ENCODE measurements at places on chromosomes 4 and X. TPM values are rescaled to one million over a fixed set of nuclear protein-coding genes. Genes with fewer than 3 reads are reported as not detected.
A peak's percentile ranks its signal among the peaks of the same experiment; 100 is the strongest.

DNA sequence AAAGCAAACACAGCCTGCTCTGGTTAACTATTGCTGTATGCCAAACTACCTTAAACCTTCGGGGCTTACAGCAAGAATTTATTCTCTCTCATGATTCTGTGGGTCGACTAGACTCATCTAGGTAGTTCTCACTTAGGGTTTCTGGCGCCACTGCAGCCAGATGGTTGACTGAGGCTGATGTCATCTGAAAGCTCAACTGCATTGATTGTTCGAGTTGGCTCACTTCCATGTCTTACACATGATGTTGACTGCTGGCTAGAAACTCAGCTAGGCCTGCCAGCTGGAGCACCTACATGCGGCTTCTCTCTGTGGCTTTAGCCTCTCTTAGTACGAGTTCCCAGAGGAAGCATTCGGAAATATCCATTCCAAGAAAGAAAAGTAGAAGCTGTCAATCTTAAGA, 103.2 kb downstream of the SRPX start:
- DNase-seq, result no peak

DNA sequence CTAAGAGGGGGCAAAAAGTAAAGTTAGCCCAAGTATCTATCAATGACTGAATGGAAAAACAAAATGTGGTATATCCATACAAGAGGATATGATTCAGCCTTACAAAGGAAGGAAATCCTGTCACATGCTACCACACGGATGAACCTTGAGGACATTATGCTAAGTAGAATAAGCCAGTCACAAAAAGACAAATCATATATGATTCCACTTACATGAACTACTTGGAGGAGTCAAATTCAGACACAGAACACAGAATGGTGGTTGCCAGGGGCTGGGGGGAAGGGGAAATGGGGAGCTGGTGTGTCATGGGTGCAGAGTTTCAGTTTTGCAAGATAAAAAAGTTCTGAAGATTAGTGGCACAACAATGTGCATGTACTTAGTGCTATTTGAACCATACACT, 101.8 kb downstream of the SH3KBP1 start:
- no peak for DNase-seq

DNA sequence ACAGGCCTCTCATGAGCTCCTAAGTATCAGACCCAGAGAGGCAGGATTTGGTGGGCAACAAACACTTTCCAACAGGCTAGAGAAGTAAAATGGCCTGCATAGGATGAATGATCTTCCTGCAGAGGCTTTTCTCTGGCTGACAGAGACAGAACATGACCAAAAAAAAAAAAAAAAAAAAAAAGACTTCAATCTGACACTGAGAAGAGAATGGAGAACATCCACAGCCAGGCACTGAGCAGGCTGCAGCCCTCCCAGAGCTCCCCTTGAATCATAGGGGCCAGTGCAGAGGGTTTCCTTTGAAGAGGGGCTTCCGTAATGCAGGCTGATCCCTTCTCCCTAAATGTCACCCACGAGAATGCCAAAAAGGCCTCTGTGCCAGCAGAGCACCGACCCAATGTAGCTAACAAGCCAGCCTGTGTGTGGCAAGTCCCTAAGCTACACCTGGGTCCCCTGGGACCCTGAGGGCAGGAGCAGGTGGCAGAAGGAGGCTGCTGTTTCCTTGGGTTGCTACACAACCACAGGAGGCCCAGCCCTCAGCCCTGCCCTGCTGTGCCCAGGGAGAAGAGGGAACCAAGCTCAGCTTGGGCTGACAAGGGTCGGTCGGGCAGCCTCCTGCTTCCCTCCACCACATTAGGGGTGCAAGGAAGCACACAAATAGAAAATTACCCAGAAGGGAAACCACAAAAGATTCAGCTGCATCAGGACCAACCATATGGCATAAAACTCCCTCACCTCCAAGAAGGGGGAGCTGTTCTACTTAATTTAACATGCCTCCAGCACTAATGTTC, 55.6 kb downstream of the MAP7D2 start:
- DNase-seq, result no peak

GRCh38 chr4:123649645-123650391, 253.2 kb downstream of the SPRY1 start:
- DNase-seq, result no peak

- DNase-seq, result no peak
Observed at GRCh38 chrX:20672476-20672875, 405.8 kb upstream of the RPS6KA3 start.

The NXT2 gene
- 65.9 TPM for total RNA-seq

The ODAM gene
- total RNA-seq, result not detected

GRCh38 chrX:68646421-68646820, 1.0 kb upstream of the STARD8 start:
- no peak for DNase-seq

The APELA gene
- not detected for total RNA-seq

The TMEM156 gene
- total RNA-seq, result 0.19 TPM

The TMEM35A gene
- total RNA-seq, result not detected

DNA sequence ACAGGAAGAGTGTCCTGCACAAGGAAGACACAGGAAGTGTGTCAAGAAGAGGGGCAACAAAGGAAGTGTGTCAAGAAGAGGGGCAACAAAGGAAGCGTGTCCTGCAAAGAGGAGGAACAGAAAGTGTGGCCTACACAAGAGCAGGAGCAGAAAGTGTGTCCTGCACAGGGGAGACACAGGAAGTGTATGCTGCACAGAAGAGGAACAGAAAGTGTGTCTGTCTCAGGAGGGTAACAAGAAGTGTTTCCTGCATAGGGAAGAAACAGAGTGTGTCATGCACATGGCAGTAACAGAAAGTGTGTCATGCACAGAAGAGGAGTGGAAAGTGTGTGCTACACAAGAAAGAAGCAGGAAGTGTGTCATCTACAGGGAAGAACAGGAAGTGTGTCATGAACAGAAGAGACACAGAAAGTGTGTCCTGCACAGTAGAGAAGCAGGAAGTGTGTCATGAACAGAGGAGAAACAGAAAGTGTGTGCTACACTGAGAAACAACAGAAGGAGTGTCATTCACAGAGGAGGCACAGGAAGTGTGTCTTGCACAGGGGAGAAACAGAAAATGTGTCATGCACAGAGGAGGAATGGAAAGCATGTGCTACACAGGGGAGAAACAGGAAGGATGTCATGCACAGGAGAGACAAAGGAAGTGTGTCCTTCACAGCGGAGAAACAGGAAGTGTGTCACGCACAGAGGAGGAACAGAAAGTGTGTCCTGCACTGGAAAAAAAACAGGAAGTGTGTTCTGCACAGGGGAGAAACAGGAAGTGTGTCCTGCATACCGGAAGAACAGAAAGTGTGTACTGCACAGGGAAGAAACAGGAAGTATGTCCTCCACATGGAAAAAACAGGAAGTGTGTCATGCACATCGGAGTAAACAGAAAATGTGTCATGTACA, 526.4 kb upstream of the PRKX start:
- no peak for DNase-seq

The DCAF4L1 gene
- total RNA-seq, result not detected

DNA sequence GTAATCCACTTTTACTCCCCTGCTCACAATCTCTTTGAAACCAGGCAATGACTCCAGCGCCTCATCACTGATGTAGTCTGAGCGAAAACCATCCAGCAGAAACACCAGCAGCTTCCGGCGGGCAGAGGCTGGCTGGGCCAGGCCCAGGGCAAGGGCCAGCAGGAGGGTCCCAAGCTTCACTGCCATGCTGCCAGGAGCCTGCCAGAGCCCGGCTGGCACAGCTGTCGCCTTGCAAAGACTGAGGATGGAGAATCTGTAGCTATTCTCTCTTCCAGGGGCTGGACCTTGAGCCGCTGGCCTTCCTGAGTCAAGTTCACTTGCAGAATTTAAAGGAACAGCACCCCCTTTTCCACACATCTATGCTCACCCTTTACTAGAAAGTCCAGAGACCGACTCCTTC, at the start of gene ENPP6:
TSS of gene ENPP6 (minus strand) at position 240 of the 400 bp plus-strand sequence. CDS start at position 186, 54 bp downstream.
- no peak for DNase-seq

The HSFX4 gene
- not detected for total RNA-seq

DNA sequence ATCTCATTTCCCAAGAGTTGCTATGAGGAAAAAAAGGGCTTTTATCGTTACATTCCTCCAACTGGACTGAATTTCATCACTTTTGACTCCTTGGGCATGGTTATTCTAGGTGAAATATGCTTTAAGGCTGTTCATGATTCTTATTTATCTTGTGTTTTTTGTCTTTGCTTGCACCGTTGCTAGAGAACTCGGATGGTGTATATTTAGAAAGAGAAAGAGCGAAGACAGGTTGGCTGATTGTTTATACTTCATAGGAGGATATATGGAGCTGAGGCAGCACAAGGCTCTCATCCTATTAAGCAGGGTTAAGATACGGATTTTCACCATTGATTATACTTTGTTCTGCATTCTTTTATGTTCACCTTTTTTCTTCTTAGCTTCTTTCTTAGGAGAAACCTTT, 94.9 kb upstream of the GEMIN8 start:
- no peak for DNase-seq

GRCh38 chrX:132763528-132763927, 194.9 kb downstream of the HS6ST2 start:
- DNase-seq, result no peak

DNA sequence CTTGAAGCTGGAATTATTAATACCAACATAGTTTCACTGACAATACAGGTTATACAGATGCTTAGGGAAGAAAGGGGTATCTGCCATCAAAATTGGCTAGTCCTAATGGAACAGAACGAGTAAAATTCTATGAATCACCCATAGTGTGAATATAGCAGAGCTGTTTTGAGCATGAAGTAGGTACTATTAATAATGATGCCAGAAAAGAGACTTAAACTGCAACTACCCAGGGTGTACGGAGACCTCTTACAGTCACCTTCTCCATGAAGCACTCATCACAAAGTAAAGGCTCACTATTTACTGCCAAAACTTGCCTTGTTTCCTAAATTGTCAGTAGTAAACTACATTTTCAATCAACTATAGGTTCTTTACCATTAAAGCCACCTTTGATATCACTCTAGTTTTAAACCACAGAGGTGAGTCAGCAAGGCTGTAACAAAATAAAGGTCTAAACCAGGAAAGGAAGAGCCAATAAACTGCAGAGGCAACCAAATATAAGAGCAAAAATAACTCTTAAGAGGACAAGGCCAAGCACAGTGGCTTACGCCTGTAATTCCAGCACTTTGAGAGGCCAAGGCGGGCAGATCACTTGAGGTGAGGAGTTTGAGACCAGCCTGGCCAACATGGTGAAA, 114.4 kb downstream of the FRYL start:
- peak; percentile 28 for DNase-seq

The C4orf50 gene
- total RNA-seq, result 0.12 TPM

DNA sequence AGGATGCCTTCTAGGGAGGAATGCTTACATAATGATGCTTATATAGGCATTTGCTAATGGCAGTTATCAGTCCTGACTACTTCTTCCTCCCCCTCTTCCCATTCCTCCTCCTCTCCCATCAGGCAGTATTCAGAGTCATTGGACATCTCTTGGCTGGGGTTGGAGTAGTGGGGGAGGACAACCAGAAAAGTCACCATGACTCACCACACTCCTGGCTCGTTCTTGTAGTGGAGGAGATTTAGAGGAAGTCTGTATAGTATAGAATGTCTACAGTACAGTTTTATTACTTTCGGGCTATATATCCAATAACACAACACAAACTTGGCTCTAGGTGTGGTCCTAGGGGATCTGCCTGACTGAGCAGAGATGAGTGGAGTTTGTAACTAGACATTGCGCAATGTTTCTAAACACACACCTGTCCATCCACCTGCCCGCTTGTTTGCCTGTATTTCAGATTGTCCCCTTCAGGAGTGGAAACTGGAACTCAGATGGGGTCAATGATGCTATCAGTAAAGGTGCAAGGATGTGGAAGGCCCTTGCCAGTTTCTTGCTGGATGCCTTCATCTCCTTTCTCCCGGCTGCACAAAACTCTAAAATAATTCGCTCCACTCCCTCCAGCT, 27.9 kb upstream of the KIAA1210 start:
- peak; percentile 67 for DNase-seq

The PPEF1 gene
- not detected for total RNA-seq

- DNase-seq, result no peak
Observed at GRCh38 chr4:139848028-139848427, 182.4 kb downstream of the MGST2 start.

The ENPEP gene
- total RNA-seq, result not detected

The GYPE gene
- not detected for total RNA-seq

The VMA21 gene
- total RNA-seq, result 142 TPM

The CSAG2 gene
- total RNA-seq, result not detected

- DNase-seq, result no peak
Observed at GRCh38 chrX:53281963-53282695, 745 bp upstream of the IQSEC2 start.

- DNase-seq, result no peak
Observed at GRCh38 chrX:129720741-129721140, 18.0 kb upstream of the XPNPEP2 start.

DNA sequence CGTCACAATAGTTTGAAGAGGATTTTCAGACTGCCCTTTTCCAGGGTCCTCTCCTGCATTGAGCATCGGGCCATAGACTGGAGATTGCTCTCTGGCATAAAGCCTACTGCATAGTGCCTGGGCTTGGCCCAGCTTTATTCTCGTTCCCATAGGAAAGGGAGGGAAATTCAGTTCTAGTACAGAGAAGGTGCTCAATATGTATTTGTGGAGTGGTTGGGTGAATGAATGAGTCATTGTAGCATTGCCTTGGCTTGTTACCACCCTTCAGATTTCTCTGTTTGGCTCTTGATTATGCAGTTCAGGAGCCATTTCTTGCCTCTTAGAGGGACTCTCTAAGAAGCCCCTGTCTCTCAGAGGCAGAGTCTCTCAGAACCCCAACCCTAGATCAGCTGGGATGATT, 2.6 kb downstream of the TMEM35A start:
- no peak for DNase-seq

The SLC9A6 gene
- 6.8 TPM for total RNA-seq

Data from A172 (cell line).